ENCODE measurements at places on chromosomes 3 and 15.
A peak's percentile ranks its signal among the peaks of the same experiment; 100 is the strongest.

- no peak for DNase-seq
These were observed 149.4 kb downstream of the WNT5A start for GRCh38 chr3:55337641-55338180.

DNA sequence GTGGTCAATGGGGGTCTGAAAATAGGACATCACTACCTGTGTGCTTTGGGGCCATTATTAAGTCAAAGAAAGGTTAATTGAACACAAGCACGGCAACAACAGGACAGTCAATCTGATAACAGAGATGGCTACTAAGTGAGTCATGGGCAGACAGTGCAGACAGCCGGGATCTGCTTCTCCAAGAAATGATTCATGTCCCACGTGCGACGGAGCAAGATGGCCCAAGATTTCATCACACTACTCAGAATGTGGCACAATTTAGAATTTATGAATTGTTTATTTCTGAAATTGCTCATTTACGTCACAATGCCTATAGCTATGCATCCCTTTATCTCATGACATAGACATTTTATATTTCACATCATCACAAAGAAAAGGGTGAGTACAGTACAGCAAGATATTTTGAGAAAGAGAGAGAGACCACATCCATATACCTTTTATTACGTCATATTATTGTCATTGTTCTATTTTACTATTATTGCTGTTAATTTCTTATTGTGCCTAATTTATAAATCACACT, 770.6 kb upstream of the NR2F2 start:
- DNase-seq: no peak

GRCh38 chr3:132267391-132267993, 49.7 kb upstream of the ACP3 start:
- no peak for DNase-seq

DNA sequence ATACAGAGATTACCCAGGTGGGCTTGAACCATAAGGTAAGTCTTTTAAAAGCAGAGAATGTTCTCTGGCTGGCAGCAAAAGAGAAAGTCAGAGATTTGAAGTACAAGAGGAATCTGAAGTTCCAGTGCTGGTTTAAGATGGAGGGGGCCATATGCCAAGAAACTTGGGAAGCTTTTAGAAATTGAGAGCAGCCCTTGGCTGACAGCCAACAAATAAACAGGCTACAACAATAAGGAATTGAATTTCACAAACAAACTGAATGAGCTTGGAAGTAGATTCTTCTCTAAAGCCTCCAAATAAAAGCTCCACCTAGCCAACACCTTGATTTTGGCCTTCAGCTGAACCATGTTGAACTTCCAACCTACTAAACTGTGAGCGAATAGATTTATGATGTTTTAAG, 85.7 kb downstream of the TRIM42 start:
- DNase-seq: no peak

- no peak for DNase-seq
These were observed 67.7 kb upstream of the OXTR start for GRCh38 chr3:8837162-8837561.

DNA sequence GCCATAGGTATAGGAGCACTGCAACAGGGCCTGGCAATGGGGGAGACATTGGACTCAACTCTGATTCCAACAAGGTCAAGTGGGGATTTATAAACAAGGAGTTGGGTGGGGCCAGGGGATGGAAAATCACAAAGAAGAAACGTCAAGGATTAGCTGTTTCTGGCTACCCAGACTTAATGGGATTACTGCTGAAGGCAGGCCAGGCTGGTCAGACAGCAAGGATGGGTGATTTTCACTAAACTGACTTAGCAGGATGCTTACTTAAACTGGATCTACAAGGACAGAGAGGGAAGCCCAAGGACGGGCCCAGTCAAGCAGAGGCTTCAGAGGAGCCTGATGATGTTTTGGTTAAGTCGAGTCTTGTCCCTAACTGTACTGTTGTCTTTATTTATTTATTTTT, 76.2 kb downstream of the USP13 start:
- no peak for DNase-seq

DNA sequence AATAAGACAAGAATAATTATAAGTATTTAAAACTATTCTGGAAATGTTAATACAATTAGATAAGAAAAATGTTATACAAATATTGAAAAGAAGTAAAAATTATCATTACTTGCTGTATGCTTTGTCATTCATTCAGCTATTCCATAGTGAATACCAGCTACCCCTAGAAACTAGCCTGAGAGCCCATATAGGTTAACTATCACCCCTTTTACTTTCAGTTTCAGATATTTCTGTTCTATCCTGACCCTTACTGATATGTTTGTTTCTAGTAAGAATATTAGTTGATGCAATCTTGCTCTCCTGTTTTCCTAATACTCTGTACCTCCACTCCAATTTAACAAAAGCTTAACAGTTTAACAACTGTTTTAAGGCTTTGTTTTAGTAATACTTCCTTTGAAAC, 31.6 kb downstream of the FAM227B start:
- DNase-seq: no peak

- DNase-seq: no peak
These were observed 38.3 kb upstream of the INO80 start for GRCh38 chr15:41154412-41154811.

- no peak for DNase-seq
These were observed 3.6 kb upstream of the ECE2 start for GRCh38 chr3:184272269-184272668.

GRCh38 chr3:101036676-101037075, 43.5 kb upstream of the ABI3BP start:
- DNase-seq: no peak

- DNase-seq: no peak
These were observed 10.9 kb upstream of the GATA2 start for GRCh38 chr3:128503751-128504532.

DNA sequence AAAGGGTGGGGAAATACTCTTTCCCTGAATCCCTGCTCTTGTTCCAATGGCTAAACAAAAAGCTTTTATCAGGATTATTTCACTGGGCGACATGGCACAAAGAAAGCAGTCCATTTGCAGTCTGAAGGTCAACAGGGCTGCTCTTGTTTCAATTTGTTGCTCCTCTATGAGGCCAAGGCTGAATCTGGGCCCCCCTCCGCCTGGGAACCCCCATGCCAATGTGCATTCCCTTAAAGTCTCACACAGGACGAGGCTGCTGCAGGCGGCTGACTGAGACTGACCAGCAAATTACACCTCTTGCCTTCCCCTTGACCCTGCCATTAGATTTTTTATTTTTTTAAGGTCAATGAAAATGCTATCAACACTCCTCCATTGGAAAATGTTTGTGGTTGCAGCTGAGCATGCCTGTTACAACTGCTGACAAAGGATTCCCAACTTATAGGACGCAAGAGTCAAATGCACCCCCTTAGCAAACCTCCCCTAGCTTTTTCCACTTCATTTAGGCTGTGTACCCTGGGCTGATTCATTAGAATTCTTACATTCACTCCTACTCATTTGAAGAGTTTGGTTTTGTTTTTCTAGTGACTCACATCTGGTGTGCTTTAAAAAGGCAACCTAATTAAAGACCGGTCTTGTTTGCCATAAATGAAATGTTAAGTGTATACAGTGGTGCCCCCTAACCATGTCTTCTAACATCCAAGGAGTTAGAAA, 60.8 kb upstream of the ARHGEF3 start:
- DNase-seq: peak; percentile 15

DNA sequence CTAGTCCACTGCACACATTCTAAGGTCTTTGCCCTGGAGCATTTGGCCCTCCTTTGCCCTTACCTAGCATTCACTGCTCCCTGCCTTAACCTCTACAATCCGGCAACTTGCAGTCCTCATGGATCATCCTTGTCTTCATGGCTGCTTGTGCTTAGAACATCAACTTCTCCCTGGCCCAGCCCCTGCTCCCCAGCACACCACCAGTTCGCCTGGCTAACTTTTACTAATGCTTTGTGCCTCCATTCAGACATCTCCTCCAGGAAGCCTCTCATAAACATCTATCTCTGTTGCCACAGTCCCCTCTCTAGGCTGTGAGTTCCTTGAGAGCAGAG, 57.1 kb downstream of the AAGAB start:
- no peak for DNase-seq

DNA sequence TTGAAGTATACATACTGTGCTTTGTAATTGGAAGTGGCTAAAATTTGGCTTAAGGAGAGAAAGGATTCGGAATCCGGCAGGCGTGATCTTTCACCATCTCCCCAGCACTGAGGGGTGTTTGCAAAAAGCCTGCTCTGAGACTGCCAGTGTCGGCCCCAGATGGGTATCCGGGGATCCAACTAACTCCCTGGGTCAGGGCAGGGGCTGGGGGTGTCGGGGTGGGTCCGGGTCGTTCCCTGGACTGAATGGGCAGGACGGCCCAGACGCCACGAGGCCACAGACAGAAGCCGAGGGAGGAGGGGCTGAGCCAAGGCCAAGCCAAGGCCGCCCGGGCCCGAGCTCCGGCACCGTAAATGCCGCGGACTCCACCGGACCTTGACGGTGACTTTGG, 349 bp downstream of the PPIB start:
- no peak for DNase-seq

GRCh38 chr3:89957451-89957850, 850.0 kb downstream of the EPHA3 start:
- no peak for DNase-seq

DNA sequence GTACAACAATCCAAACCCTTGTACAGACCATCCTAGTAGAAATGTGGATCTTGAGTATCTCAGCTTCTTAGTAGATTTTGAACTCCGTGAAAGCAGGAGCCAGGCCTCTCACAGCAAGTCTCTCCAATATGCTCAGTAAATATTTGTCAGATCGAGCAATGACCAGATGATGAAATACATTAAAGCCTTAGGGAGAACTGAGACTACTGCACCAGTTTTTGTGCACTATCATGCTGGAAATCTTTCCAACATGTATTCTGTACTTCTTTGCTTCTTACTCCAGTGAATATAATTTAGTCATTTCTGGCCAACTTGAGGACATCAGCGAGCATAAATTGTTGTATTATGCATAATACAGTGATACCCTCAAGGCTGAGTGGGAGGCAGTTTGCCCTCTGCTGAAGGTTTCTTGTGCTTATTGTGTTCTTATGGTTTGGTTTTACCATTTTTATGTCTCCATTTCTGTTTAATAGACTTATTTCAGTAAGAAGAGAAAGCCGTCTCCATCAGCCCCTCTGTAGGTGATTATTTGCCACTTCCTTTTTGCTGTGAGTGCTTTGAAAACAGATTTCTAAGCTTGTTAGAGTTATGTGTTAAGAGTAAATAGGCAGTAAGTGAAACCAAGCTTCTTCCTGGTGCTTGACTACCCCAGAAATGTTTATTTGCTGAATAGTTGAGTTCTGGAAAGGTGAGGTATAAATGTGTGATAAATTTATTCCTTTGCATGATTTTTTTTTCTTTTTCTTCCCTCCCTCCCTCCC, 147.1 kb downstream of the PGPEP1L start:
- no peak for DNase-seq

DNA sequence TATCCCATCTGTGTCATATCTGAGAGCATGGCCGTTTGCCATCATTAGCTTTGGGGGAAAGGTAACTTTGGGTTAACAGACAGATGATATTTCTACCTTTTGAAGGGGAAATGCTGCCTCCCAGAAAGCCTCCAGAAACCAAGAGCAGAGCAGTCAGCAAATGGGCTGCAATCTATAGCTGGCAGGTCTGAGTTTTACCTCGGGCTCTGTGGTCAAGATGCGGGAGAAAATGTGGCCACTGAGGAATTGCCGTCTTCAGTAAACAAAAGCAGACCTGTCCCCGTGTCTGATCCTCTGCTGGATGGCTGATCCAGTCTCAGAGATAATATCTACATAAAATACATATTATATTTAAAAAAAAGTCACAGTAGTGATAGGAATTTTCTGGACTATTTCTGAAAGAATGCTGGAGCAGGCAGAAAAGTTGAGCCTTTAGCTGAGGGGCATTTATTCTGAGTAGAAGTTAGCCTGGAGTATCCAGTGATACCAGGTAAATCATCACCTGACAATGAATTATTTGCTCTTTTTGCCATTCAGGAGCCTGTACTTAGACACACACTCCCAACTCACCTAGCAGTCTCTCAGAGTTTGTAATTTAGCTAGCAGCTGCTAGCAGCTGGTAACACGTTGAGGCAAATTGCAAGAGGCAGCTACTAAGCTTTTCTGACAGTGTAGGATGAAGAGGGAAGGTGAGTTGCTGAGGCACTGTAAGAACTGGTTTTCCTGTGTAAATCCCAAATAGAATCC, 285.3 kb upstream of the RARB start:
- DNase-seq: no peak

- DNase-seq: no peak
These were observed 16.9 kb downstream of the STIMATE start for GRCh38 chr3:52880474-52880873.

DNA sequence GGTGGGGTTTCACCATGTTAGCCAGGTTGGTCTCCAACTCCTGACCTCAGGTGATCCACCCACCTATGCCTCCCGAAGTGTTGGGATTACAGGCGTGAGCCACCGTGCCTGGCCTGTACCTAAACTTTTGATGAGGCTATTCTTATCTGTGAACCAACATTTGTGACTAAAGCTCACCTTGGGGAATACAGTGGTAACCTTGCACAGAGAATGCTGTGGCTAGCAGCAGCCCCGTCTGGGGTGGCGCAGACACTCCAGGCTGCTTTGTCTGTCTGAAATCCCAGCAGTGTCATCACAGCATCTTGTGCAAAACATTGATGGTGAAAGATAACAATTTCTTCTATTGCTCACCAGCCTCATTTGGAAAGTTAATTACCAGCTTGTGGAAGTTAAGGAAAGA, 58.9 kb downstream of the CMTM8 start:
- DNase-seq: peak; percentile 28

GRCh38 chr3:107545680-107546120, 22.9 kb downstream of the BBX start:
- no peak for DNase-seq

DNA sequence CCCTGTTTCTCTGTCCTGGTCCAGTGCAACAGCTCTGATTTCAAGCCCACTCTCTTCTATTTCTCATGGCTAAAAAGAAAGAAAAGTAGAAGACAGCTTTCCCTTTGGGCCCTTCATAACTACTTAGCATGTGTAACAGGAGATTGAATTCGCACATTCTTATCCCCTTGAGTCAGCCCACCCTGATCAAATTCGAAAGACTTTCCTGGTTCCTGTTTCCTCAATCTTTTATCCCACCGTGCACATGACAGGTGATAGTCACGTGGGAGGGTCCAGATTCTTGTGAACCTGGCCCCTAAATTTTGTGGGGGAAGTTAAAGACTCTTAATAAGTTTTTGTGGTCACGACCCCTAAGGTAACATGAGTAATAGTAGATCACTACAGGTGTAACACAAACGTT, 4.7 kb upstream of the CCDC54 start:
- no peak for DNase-seq

GRCh38 chr3:70011582-70011981, 12.0 kb downstream of the SAMMSON start:
- no peak for DNase-seq

GRCh38 chr3:51963951-51964451, 3.3 kb downstream of the PCBP4 start:
- DNase-seq: no peak
